ENCODE measurements at places on chromosomes 2 and 18. TPM values are rescaled to one million over a fixed set of nuclear protein-coding genes. Genes with fewer than 3 reads are reported as not detected.

ANKRD29 gene
- 3.1 TPM for total RNA-seq

HOXD10 gene
- not detected for total RNA-seq

FBXO11 gene
- total RNA-seq, result 58.2 TPM

TUBA3D gene
- total RNA-seq, result not detected

TTC39C gene
- total RNA-seq, result 55.4 TPM

DNA sequence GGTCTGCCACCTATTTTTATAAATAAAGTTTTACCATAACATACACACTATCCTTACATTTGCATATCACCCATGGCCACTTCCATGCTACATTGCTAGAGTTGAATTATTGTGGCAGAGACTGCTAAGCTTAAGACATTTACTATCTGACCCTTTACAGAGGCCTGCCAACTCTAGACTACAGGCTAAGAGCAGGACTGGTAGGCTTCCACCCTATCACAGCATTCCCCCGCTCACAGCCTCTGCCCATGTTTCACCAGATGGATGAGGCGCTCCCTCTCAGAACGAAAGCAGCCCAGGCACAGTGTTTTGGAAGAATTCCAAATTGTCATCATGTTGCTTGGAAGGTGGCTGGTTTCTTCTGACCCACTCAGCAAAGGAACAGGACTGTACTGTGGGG is 91.7 kb upstream of the SLC35G4 start:
- DNase-seq, result no peak

DNA sequence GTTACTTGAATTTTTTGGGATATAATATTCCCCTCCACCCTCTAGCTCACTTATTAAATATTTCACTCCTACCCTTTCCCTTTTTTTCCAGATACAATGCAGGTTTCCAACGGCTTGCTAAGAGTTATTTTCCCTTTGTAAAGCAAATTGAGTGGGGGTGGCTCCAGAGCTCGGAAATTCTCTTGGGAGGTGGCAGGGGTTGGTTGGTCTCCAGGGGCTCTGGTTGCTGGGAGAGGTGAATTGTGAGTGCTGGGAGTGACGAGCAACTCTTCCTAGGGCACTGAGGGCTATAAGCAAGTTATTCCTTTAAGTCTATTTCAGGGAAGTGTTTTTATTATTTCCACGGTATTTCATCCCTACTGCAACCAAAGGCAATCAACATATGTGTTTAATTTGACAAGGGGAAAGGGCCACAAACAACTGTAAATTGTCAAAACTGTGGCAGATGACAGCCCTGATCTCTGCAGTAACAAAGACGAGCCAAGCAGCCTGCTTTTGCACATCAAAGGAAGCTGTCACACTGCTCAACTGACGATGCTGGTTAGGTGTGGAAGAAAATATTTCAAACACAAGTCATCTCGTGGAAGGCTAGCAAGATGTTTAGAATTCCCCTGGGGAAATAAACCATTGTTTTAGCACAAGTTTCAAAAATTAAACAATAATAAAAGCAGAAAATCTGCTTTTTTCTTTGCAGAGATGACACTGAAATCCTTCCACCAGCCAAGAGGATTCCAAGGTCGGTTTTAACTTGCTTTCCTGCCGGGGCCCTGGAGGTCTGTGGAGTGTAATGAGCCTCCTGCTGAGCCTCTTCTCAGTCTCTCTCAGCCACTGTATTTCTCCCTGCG is 34.8 kb upstream of the ASXL2 start:
- DNase-seq, result no peak

DNA sequence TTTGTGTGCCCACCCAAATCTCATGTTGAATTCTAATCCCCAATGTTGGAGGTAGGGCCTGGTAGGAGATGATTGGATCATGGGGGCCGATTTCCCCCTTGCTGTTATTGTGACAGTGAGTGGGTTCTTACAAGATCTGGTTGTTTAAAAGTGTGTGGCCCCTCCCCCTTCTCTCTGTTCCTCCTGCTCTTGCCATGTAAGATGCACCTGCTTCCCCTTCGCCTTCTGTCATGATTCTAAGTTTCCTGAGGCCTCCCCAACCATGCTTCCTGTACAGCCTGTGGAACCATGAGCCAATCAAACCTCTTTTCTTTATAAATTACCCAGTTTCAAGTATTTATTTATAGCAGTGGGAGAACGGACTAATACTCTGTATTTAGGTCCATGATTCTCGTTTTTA is 588.1 kb downstream of the DCDC2C start:
- DNase-seq, result no peak

DNA sequence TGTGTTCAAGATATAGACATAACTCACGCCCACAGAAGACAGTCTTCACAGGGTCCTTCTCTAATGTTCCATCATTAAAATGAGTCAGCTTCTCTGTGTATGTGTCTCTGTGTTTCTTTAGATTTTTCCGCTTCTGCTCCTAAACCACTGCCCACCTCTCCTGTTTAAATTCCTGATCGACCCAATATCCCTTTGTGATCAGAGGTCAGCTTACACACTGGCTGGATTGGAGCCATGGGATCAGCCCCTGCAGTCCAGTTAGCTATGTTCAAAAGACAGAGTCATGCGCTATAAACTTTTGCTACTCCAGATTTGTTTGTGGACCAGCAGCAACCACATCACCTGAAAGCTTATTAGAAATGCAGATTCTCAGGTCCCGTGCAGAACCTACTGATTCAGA is 229.2 kb downstream of the C1D start:
- DNase-seq, result no peak

DNA sequence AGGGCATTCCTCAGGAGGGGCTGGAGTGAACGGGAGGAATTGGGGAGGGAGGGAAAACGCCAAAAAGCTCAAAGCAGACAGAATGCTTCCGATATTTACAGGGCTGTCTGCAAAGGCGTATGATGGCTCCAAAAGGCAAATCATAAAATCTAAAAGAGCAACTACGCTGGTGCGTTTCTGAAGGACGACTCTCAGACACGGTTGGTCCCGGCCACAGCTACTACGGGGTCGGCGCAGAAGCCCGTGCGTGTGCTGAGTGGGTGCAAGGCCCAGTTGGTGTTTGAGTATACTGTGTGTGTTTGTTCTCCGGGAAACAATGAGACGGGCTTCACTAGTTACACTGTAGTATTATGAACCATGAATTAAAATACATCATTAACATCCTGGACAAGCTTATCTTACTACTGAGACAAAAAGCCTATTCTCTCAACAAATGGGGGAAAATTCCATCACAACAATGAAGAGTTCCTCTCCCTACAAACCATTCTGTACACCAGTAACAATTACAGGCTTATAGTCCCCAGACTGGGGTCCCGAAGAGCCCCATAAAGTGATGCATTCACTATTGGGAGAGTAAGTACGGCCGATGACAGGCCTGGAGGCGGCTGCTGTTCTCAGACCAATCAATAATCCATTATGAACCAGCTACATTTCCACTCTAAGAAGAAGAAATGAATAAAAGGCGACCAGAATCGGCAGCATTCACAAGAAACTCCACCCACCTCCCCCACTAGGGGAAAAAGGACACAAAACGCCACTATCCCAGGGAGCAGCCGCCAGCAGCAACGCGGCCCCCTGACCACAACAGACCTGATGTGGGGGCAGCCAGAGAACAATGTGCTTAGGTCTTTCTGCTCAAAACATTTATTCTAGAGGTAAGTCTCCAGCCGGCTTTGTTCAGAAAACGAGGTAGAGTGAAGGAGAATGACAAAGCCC is 43.4 kb downstream of the ZNF516 start:
- no peak for DNase-seq

DNA sequence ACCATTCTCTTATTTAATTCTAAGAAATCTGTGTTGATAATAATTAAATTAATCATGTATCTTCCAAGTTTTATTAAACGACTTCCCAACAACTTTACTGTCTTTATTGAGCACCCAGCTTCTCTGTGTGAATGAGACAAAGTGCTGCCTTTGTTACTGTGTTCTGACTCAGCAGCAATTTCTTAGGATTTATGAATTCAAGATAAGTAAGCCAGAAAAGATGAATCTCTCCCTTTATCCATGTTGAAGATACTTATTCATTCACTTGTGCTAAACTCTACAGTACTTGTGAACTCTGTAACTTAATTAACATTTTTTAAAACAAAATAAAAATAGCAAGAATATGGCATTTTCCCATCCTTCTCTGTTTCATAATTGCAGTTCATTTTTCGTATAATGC is 1403.3 kb upstream of the DDX18 start:
- DNase-seq, result no peak

GRCh38 chr2:223950448-223951347 is 5.6 kb upstream of the WDFY1 start:
- DNase-seq, result no peak

GRCh38 chr2:14806613-14807012 is 174.1 kb downstream of the LRATD1 start:
- DNase-seq, result no peak

DNA sequence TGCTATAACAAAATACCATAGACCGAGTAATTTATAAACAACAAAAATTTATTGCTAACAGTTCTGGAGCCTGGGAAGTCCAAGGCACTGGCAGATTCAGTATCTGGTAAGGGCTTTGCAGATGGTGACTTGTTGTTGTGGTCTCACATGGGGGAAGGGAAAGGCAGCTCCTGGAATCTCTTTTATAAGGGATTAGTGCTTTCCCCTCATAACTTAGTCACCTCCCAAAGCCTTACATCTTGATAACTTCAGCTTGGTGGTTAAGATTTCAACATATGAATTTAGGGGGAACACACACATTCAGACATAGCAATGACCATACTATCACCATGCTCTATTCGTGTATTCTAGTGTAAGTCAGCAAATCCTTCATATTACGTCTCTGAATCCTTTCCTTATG is 447.6 kb upstream of the TCF4 start:
- no peak for DNase-seq

DNA sequence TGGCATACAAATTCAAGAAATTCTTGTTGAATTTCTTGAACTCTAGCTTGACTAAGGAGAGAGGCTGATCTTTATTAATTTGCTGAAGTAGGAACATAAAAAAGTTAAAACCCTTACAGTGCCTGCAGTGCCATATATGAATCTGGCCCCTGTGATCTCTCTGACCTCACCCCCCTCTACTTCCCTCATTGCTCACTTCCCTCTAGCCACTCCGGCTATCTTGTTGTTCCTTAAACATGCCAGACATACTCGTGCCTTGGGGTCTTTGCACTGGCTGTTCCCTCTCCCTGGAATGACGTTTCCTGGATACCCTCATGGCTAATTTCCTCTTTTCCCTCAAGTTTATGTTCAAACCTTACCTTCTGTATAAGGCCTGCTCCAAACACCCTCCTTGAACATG is 246.3 kb upstream of the SIX2 start:
- DNase-seq, result no peak

DNA sequence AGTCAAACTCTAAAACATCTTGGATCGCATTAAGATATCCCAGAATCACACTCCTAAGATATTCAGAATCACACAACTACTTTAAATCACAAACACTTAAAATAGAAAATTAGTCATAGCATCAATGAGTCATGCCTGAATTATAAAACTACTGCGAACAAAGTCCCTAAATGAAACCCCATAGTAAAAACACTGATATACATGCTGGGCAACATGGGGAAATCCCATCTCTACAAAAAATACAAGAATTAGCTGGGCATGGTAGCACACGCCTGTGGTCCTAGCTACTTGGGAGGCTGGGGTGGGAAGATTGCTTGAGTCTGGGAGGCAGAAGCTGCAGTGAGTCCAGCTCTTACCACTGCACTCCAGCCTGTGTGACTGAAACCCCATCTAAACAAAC is 101.7 kb downstream of the COBLL1 start:
- no peak for DNase-seq

DNA sequence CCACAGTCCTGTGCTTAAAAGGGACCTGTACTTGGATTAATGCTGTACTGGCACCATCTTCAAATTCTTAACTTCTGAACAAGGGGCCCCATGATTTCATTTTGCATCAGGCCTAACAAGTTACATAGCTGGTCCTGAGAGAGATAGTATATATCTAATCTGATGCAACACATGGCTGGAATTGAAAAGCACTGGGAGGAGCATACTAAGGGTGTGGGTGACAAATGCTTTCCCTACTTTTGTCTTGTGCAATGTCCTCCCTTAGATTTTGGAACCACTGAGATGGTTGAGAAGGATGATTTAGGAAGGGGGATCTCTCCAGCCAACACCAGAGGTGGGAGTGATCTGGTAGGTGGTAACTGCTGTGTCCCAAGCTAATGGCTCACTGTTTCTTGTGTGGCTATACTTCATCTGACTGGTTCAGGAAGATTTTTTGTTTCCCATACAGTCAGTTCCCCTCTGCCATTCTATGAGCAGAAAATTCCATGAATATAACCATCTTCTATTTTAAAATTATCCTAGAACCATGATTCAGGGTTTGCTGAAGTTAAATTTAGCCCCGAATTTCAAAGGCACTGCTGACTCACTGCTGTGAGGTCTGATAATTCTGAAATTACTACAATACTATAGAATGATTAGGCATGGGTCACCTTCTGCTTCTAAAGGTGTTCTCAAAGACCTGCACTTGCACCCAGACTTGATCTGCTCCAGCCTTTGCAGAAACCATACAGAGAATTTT is 108.3 kb upstream of the NCKAP5 start:
- no peak for DNase-seq

GRCh38 chr2:161337247-161337646 is 29.0 kb downstream of the PSMD14 start:
- no peak for DNase-seq

Data from mucosa of gallbladder (tissue), 1 donor.